NCI-H446 treated with DMSO at 0.1 percent for 48 hours (cell line): ENCODE measurements at places on chromosomes 4 and X.

DNA sequence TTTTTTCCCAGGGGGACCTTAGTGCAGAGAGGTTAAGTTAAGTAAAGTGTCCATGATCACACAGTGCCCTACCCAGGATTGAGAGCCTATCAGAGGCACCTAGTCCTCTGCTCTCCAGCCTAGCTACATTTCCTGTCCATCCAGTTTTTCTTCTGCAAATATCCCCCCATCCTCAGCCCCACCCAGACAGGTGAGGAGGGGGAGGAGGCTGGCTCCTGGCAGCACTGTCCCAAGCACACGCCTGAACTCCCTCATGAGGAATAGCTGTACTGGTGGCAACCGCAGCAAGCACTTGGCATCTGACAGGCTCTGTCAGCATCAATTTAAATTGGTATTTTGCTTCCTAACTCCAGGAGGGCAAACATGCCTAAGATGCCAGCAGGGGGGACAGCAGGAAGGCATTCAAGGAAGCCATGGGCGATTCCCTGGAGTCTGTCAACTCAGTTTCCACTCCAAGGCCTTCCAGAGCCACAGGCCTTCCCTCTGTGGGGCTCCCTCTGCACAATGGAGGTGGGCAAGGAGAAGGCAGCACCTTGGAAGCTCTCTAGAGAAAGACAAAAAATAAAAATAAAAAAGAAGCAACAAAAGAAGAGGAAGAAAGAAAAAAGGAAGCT lies 6.4 kb upstream of the FRMPD3 start:
- no peak for DNase-seq

DNA sequence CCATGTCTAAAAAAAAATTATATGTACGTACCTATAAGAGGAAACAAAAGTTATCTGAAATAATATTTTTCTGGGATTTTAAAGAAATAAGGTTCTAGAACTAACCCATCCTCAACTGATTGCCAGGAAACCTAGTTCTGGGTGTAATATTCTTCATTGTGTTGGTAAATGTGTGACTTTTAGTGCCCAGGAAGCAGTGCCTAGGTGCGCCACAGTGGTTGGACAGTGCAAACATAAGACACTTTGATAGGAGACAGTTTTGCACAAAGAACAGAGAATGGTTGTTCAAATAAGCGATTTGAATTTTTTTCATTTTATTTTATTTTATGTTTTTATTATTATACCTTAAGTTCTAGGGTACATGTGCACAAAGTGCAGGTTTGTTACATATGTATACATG lies 22.0 kb upstream of the PTTG2 start:
- no peak for DNase-seq

- no peak for DNase-seq
These were observed 48.0 kb upstream of the TRIM2 start for GRCh38 chr4:153156263-153156662.

GRCh38 chr4:48254381-48255071 lies 15.1 kb downstream of the TEC start:
- DNase-seq = peak; percentile 75

- DNase-seq = no peak
These were observed 53.5 kb downstream of the APBB2 start for GRCh38 chr4:41160856-41161255.

- DNase-seq = no peak
These were observed 38.7 kb upstream of the THOC2 start for GRCh38 chrX:123771449-123772064.

GRCh38 chr4:6290769-6291547 lies 21.3 kb downstream of the WFS1 start:
- DNase-seq = no peak

GRCh38 chr4:151822331-151822730 lies 61.5 kb upstream of the GATB start:
- DNase-seq = no peak

DNA sequence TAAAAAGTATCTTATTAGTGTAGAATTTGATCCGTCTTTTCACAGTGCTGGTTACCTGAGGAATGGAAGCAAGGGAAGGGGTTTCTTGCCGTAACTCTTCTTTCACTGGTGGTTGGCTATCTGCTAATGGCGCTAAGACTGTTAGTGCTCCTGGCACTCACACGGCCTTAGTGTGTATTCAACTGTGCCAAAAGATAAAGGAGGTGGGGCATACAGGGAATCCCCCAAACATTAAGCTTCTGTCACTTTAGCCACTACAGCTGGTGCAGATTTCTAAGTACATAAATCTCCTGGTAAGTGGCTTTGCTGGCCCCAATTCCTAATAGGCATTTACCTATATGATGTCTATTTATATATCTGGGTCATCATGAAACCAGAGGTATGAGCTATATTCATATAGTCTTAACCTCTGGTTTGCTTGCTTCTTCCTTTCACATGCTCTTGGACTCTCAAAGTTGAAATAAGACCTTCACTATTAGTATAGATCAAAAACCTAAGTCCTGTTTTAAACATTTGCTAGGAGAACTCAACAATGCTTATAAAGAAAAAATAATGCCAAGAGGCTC lies 95.1 kb downstream of the TSPAN7 start:
- DNase-seq = no peak

DNA sequence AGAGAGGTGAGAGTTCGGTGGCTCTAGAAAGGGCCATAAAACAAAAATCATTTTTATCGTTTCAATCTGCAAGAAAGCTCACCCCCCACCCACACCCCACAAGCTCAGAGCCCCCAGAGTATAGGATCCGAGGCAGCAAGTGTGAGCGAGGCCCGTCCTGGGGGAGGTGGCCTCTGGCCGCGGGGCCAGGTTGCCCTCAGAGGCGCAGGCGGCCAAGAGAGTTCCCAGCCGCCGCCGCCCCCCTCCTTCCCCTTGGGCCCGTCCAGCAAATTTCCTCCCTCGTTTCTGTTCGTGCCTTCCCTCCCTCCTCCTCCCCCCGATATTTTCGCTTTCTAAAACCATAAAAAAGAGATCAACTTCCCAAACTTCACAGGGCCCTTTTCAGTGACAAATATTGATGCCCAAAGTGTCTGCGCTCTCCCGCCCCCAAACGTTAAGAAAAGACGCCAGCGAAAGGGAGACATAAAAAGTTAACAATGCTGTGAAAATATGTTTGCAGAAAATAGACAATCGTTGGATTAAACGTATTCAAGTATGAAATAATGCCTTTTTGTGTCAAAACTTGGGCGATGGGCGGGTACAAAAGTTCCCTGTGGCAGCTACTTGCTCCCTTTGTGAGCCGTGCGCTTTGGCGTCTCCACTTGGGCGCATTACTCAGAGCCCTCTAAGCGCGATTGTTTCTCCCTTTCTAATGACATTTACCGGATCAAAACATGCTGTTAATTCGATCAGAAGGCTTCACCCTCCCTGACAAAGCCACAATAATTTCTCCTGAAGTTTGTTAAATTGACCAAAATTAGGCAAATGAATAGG lies 1.1 kb upstream of the HELT start:
- DNase-seq = no peak

- DNase-seq = no peak
These were observed 27.4 kb upstream of the CAMK2D start for GRCh38 chr4:113788888-113789287.

- DNase-seq = no peak
These were observed 207.8 kb downstream of the ANTXR2 start for GRCh38 chr4:79865201-79865597.

DNA sequence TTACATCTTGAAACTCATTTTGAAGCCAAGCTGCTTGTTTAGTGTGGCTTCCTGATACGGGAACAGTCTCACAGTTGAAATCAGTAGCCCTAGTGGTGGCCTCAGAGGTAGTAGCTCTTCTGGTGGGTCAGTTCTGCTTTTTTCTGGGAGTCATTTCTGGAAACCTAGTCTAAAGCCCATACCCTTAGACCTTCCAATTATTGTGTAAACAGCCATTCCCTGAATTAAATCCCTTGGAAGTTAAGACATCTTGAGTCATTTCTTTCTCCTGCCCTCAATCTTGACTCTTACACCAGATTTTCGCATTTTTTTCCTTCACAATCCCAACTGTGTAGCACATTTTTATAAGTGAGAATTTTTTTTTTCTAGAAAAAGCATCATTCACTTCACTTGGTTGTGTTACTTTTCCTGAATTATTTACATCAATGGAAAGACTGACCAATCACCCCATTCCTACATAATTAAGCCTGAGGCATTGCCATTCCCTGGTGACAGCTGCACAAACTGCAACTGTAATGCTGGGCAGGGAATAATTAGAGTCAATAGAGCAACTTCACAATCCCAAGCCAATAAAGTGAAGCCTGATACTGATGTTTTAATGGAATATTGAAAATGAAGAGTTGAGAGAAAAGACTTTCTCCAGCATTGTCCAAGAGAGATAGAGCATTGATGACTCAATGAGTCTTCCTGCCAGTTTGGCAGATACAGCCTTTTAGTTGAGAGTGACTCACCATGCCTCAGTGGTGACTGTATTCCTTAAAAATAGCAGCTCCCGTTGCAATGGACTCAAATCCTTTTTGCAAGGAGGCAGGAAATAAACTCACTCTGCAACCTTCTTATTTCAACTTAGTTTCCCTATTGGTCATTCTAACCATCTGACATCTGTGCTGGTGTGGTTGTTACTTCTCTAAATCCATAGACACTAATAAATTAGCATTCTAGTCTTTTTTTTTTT lies 13.0 kb upstream of the SEPSECS start:
- DNase-seq = peak; percentile 75

GRCh38 chr4:1342003-1342402 lies 5.0 kb upstream of the UVSSA start:
- DNase-seq = no peak

DNA sequence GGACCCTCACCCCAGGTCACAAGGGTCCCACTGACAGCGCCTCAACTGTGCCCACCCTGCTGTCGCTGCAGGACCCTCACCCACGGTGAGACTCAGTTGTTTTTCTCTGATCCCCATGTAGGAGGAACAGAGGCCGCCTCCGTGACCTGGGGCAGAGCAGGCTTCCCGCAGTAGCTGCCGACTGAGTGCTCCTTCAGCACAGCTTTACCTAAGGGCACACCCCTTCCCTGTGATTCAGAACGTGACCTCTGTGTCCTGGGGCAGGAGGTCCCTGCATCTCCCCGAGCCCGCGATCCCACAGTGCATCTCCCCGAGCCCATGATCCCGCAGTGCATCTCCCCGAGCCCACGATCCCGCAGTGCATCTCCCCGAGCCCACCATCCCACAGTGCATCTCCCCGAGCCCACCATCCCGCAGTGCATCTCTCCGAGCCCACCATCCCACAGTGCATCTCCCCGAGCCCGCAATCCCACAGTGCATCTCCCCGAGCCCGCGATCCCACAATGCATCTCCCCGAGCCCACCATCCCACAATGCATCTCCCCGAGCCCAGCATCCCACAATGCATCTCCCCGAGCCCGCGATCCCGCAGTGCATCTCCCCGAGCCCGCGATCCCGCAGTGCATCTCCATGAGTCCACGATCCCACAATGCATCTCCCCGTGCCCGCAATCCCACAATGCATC lies 23.6 kb downstream of the PPP2R3B start:
- DNase-seq = no peak

GRCh38 chrX:48003367-48003757 lies 427 bp downstream of the ZNF182 start:
- no peak for DNase-seq

DNA sequence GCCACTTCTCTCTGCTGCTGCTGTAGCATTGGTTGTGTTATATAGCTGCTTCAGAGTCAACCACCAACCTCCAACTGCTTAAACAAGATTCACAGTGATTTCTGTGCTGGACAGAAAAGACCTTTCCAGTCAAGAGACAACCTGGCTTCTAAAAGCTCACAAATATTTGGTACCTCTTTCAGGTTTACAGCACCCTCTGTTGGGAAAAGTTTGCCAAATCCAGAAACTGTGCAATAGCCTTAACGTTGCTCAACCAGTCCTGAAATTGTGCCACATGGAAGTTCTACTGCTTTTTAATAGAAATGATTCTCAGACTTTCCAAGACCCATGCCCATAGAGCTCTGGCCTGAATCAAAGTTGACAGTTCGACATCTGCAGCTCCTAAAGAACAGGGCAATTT lies 842.1 kb upstream of the HTR2C start:
- no peak for DNase-seq

DNA sequence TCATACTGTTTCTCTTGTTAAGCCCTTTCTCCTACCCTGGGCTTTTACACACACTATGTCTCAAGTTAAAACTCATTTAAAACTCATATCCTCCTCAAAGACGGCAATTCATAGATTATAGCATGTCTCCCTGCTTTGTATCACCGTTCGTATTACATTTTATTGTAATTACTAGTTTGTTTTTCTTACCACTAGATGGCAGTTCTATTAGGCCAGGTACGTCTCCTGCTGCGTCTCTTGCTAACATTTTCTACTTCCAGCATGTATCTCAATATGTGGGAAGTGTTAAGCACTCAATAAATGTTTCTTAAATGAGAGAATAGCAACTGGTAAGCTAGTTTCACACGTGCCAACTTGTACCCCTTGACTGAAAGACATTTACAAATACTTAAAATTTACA lies 450.3 kb upstream of the PCDH7 start:
- DNase-seq = no peak

GRCh38 chr4:119729835-119730670 lies 101.4 kb upstream of the PDE5A start:
- no peak for DNase-seq

GRCh38 chrX:42770566-42770965 lies 7.4 kb downstream of the PPP1R2C start:
- no peak for DNase-seq

DNA sequence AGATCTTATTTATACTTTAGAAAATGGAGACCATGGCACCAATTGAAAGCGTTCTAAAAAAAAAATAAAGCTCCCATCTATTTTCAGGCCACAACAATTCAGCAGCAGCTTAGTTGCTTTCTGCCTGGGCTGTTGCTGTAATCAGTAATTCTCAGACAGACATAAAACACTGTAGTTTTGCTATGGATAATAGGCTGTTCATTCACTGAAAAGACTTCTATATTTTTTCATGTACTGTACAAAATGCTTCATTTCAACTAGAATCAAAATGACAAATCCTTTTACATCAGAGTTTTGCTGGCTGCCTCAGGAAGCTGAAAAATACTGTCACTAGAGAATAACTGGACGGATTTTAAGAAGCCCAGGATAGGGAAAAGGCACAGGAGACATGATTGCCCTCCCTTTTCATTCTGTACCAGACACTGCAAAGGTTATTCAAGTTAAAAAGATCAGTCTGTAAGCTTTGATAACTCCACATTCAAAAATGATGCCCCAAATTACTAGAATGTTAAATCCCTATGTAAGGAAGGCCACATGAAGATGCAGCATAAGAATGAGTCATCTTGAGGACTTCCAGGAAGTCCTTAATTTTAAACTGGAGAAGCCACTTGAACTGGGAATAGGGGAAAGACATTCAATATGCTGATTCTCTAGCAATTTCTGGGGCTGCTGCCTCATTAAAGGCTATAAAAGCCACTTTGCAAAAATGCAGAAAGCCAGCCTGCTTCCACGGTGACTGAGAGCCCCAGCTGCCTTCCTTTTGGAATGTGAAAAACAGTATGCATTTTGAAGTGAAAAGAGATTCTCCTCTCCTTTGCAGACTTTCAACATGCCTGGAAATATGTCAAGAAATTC lies 403.2 kb upstream of the RASGEF1B start:
- no peak for DNase-seq

- DNase-seq = no peak
These were observed 41.8 kb upstream of the WDR1 start for GRCh38 chr4:10158333-10158942.

DNA sequence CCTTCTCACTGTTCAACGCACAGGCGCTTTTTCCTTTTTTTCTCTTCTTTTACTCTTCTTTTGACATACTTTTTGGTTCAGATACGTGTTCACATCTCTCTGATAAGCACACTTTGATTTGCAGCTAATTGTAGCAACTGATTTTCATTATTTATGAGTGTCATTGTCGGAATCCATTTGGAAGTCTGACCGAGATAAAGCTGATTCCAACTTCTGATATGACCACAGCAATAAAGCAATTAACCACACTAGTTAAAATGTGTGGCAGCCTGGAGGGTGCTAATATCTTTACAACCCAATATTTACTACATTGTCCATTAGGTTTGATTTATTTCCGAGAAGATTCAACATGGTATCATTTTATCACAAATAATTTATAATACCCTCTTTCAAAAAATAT lies 101.8 kb downstream of the TENM3 start:
- DNase-seq = no peak
